ENCODE measurements at places on chromosomes 11 and 22.

- ATAC-seq: no peak
Observed at GRCh38 chr11:75323609-75324008, 27.9 kb downstream of the ARRB1 start.

- ATAC-seq: no peak
Observed at GRCh38 chr22:44128958-44129618, 51.6 kb upstream of the PARVG start.

GRCh38 chr22:46657996-46658947 lies 38.1 kb downstream of the GRAMD4 start:
- ATAC-seq: no peak

- ATAC-seq: no peak
Observed at GRCh38 chr11:70842256-70842655, 410.1 kb downstream of the SHANK2 start.

DNA sequence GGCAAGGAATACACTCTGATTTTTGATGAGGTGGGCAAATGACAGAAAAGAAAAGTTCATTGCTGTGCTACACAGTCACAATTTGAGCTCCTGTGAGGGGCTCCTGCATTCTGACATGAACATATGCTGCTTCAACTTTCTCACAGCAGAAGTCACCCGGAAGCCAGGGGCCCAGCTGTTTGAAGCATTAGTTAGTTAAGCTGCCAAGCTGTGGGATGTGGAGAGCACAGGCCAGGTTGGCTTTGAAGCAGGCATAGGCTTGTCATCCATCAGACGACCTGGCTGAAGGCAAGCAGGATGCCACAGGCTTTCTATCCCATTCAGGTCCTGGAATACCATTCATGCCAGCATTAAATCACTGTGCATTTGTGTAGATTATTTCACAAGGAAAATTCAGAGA lies 63.1 kb downstream of the MTNR1B start:
- no peak for ATAC-seq

GRCh38 chr11:12077535-12078280 lies 32.7 kb upstream of the MICAL2 start:
- ATAC-seq: no peak

DNA sequence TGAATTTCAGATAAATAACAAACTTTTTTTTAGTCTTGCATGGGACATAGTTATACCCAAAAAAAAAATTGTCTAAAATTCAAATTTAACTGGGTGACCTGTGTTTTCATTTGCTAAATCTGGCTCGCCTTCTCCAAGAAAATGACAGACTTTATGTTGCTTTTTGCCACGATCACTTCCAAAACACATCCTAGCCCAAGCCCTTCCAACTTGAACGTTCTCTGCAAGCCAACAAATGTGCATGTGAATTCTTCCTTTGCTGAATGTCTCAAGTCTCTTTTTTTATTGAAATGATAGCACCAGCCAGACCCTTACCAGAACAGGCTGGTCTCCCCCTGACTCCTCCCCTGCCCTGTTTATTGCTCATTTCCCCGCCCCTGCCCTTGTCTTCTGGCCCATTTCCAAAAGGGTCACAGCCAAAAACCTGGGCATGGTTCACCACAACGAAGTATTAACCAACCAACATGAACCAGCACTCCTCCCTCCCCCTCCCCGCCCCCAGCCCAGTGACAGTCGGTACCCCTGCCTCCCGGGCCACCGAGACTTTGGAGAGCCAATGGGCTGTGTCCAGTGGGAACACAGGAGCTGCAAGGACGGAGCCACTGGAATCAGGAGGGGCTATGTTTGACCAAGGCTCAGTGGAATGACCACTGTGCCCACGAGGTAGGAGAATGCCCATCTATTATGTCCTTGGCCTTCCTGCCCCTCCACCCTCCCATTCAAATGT lies 63.2 kb downstream of the BTG4 start:
- ATAC-seq: no peak

- no peak for ATAC-seq
Observed at GRCh38 chr11:5007561-5007960, 12.9 kb downstream of the OR51L1 start.

- ATAC-seq: no peak
Observed at GRCh38 chr22:49008682-49009235, 818.9 kb downstream of the BRD1 start.

GRCh38 chr11:114040706-114041211 lies 18.8 kb upstream of the ZBTB16 start:
- no peak for ATAC-seq

DNA sequence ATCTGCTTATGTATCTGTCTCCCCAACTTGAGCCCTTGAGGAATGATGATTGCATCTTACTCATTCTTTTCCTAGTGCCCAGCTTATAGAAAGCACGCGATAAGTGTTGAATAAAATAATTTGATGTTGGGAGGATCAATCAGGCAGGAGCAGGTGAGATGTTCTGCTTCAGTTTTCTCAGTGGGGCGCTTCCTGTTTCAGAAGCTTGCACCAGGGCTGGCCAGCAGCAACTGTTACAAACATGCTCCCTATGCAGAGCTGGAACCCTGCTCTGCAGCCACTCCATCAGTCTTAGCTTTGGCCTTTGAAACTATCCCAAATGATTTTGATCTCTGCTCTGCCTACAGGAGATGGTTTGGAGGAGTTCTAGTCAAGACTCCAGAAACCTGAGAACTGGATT lies 3.9 kb downstream of the ENDOD1 start:
- no peak for ATAC-seq

DNA sequence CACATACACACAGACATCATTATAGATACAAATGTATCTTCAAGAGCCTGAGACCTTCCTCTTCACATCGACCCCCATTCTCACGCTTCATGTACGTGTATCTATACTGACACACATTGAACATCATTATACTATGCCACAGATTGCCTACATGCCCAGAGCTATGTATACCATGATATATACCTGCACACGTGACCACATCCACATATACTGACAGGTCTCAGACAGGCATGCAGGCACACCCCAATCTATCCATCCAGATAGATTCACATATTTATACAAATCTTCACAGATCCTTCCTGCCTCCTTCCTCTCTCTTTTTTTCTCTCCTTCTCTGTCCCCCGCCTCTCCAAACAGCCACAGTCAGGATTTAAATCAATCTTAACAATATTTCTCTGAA lies 140.1 kb downstream of the CEP164 start:
- no peak for ATAC-seq

DNA sequence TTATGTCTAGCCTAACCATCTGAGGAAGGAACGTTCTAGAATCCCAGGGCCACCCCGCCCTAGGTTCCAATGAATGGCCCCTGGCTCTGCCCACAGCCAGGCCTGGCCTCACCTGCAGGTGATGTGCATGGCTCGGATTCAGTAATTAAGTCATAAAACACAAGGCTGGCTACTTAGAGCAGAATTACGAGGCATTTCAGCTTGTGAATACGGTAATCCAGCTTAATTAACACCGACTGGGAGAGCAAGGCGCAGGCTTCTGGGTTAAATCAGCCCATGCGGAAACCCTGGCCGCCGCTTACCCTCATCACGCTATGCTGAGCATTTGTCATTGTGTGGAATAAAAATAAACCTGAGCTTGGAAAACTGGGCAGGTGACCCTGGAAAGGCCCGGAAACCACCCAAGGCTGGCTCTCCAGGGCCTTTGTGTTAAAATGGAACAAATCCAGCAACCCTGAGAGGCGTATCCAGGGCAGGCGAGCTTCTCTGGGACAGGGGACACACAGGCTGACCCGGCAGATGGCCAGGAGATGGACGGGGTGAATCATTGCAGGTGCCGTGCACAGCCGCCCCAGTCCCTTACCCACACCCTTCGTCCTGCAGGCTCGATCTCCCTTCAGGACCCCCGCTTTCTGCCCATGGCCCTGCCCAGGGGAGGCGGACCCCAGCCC lies 220.2 kb downstream of the CTTN start:
- ATAC-seq: no peak

DNA sequence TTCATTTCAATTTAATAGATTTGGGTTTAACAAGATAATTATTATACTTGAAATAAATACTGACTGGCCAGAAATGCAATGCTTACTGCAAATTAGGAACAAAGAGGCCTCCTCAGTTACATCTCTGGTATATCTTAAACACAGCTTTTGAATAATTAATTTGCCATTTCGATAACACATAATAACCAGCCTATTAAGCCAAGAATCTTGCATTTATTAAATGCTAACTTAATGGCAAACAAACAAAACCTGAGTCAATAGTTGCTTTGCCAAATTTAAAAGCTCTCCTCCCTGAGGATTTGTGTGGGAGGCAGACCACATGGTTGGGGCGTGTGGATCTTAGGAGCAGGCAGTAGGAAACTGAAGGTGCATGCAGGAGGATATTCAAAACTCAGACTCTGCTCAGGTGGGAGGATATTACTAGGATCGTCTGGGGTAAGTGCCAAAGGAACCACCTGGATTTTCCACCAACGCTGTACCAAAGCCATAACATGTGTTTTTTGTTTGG lies 17.9 kb upstream of the FJX1 start:
- no peak for ATAC-seq

Measured in SK-N-SH treated with all-trans-retinoic acid at 6 μM for 48 hours (cell line).